ENCODE measurements at places on chromosomes 12 and 14.

GRCh38 chr14:92905667-92906066 is 17.3 kb upstream of the CHGA start:
- no peak for DNase-seq

- no peak for DNase-seq
Measured at GRCh38 chr14:50002926-50003212, 110.0 kb downstream of the ARF6 start.

GRCh38 chr12:75623631-75624154 is 112.3 kb upstream of the KRR1 start:
- DNase-seq, result no peak

GRCh38 chr14:77565289-77565993 is 51.0 kb downstream of the SPTLC2 start:
- no peak for DNase-seq

- DNase-seq, result no peak
Measured at GRCh38 chr14:76236172-76237130, 84.7 kb downstream of the GPATCH2L start.

DNA sequence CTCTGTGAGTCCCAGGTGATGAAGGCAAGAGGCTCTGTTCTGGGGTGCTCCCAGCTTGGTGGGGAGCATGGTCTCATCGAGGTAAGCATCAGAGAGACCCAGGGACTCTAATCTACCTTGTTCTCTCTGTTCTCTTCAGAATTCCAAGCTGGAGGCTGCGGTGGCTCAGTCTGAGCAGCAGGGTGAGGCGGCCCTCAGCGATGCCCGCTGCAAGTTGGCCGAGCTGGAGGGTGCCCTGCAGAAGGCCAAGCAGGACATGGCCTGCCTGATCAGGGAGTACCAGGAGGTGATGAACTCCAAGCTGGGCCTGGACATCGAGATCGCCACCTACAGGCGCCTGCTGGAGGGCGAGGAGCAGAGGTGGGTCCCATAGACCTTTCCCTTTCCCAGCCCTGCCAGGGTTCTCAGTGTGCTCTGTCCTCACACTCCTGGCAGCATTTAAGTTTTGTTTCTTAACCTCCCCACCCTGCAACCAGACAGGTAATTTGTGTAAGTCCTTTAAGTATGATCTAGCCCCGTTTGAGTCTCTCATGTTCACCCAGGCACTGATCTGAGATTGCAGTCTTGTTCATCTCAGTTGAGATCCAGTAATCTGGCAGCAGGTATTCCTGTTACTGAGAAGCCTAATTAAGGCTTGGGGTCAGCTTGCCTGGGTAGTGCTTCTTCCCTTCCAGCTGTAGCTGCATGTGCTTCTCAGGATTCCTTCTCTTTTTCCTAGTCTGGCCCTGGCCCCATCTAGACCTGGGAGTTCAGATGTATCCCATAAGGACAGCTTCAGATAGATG is 14.8 kb upstream of the KRT81 start:
- DNase-seq, result no peak

- no peak for DNase-seq
Measured at GRCh38 chr12:24546084-24546483, 402.8 kb downstream of the BCAT1 start.

- no peak for DNase-seq
Measured at GRCh38 chr12:24798335-24798734, 150.6 kb downstream of the BCAT1 start.

DNA sequence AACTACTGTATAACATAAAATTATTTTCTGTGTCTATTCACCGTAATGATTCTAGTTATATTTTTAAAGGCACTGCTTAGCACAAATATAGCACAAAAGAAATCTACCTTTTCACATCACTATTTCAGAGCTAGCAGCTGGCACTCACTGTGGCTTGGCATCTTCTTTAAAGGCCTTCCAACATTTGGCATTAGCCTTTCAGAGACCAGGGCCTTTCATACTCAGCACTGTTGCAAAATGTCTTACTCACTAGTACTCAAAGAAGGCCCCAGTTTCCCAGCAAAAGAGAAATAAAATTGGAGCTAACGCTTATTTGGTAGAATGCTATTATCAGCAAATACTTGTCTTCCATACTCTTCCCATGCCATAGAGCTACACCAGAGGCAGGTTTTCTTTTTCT is 238.4 kb downstream of the MED13L start:
- no peak for DNase-seq

GRCh38 chr12:51904951-51905470 is 2.3 kb upstream of the ACVRL1 start:
- DNase-seq, result no peak

- no peak for DNase-seq
Measured at GRCh38 chr12:50081096-50081808, 3.9 kb upstream of the SMARCD1 start.

DNA sequence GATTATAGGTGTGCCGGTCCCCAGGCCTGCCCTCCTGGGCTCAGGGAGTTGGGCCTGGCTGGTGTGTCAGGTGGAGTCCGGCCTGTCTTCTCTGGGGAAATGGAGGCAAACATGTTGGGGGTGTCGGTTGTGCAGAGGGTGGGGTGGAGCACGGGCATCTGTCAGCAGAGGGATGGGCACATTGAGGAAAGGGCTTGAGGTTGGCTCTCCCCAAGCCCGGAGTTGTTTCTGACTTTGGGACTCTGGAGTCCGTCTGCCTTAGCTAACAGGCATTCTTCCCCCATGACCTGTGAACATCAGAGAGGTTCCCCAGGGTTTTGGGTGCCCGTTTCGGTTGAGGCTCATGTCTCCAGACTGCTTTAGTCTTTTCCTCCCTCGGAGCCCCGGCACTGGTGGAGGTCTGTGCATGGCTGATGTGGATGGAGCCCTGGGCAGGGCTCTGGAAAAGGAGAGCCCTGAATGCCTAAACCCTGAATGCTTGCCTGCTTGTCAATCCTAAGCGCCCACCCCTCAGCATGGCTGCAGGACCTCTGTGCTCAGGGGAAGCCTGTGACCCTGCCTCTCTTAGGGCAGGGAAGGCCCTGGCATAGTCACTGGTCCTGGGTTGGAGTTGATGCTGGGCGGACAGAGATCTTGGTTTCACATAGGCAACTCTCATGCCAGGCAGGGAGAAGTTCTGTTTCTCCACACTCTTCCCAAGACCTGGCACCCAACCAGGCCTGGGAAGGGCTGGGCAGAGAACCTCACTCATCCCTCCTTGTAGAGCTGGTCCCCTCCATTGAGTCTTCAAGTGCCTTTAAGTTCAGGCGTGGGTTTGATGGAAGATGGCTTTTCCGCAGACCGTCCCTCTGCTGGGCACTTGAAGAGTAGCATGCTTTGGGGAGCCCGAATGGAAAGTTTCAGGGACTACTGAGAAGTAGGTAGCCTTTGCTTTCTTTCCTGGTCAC is 12.9 kb downstream of the NYNRIN start:
- no peak for DNase-seq

DNA sequence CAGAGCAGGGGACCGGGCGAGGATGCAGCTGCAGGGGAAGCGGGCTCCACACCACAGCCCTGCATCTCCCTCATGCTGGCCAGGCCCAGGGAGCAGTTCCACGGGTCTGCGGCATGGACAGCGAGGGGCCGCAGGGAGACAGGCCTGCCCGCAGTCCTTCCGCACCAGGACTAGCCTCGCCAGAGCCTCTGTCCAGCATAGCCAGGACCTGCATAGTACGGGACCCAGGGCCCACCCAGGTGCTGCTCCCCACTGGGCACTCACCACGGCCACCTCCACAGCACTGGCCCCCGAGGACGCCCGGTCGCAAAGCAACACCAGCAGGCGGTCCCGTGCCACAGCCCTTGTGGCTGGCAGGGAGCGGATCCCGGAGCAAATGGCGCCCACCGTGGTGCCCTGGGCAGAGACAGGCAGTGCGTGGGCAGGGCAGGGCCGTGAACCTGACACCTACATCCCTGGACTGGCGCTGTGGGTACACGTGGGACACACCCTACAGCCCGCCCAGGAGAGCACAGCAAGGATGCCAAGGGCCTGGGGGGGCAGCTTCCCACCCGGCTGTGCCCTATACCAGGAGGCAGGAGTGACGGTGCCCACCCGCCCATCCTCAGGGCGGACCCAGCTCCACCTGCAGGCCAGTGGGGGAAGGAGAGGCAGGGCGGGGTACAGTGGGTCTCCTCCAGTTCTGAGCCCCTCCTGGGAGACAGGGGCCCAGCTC is 23.8 kb downstream of the JAG2 start:
- no peak for DNase-seq

GRCh38 chr12:85358715-85359114 is 78.7 kb downstream of the ALX1 start:
- no peak for DNase-seq

- no peak for DNase-seq
Measured at GRCh38 chr12:122841544-122842321, 6.5 kb downstream of the HIP1R start.

GRCh38 chr14:58690801-58691516 is 53.2 kb downstream of the DACT1 start:
- no peak for DNase-seq

- DNase-seq, result no peak
Measured at GRCh38 chr12:90024262-90024661, 315.6 kb upstream of the ATP2B1 start.

DNA sequence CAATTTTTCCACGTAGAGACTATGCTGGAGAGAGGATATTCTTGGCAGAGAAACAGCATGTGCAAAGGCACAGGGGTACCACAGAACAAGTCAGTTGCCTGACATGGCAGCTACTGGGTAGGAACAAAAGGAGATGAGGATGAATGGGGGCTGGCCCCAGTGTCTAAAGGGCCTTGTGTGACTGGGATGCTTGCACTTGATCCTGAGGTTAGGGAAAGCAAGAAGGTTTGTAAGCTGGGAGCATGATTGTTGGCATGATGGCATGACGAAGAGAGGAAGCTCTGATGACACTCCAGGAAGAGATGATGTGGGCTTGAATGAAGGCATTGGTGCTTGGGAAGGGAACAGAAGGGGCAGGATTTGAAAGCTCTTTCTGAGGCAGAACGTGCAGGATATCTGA is 139.1 kb downstream of the ZFP36L1 start:
- DNase-seq, result no peak

- no peak for DNase-seq
Measured at GRCh38 chr12:110702081-110702480, 13.2 kb upstream of the HVCN1 start.

DNA sequence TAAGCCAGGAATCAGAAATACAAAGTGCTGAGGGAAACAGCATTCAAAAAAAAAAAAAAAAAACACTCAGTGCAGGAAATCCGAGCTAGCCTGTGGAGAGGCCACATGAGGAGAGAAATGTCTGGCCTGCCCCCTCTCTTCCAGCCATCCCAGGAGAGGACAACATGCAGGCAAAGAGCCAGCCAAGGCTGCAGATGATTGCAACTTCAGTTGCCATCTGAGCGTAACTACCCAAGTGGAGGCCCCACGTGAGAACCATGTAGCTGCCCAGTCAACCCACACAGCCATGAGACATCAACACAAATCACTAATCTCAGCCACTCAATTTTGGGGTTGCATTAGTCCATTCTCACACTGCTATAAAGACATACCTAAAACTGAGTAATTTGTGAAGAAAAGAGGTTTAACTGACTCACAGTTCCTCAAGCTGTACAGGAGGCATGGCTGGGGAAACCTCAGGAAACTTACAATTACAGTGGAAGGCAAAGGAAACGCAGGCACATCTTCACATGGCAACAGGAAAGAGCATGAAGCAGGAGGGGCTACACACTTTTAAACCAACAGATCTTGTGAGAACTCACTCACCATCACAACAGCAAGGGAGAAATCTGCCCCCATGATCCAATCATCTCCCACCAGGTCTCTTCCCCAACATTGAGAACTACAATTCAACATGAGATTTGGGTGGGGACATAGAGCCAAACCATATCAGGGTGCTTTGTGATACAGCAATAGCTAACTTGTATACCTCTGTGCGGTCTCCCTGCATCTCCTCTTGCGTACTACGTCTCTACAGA is 161.1 kb downstream of the PIWIL1 start:
- no peak for DNase-seq

GRCh38 chr12:114967151-114967550 is 283.2 kb upstream of the TBX3 start:
- DNase-seq, result no peak

GRCh38 chr12:20716037-20716436 is 20.9 kb downstream of the SLCO1C1 start:
- no peak for DNase-seq

DNA sequence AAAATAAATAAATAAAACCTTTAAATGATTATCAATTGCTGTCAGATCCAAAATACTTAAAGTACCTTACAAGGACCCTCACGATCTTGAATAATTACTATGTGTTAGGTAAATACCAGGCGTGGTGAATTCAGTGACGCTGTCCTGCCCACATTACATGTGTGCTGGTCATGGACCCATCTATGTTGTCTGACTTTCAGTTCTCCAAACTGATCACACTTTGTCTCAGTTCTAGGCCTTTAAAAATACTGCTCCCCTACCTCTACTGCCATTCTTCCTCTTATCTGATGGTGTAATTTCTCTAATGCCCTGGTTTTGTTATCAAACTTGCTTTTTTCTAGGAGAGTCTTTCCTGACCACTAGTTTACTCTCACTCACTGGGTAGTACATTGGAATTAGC is 520.7 kb downstream of the TRHDE start:
- DNase-seq, result no peak

GRCh38 chr12:10065241-10065640 is 33.5 kb downstream of the CLEC1A start:
- DNase-seq, result no peak

DNA sequence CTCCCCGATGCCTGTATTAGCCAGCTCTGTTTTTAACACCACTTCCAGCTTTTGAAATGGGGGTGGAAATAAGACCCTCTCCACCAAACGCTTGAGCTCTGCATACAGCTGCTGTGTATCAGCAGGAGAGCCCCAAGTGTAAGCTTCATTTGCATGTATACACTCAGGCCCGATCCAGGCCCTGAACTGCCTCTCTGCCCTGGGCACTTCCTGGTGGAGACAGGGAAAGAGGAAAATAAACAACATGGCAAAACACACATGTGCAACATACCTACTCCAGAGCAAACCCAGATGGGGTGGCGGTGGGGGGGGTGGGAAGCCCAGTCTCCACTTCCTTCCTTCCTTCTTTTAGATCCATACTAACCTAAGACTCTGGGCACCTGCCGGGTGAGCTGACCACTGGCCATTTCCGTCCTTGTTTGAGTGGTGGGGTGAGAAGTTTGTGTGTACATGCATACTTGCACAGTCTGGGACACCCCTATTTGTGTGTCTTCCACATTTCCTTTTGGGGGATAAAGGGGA is 55.3 kb downstream of the RBM19 start:
- no peak for DNase-seq

DNA sequence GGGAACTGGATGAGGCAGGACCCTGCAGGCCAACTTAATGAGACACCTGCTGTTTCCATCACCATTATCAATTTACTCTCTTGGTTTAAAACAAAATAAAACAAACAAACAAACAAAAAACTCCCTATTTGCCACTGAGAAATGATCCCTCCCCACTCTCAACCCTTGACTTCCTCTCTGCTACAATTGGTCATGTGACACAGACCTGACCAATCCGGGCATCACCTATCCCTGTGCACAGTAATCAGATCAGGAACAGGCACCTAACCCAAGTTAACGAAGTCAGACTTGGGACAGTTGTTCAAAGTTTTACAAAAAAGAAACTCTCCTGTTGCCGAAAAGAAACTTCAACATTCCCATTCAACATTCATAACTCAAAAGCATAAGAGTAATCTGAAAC is 58.4 kb downstream of the NELL2 start:
- DNase-seq, result no peak

GRCh38 chr12:85182699-85183098 is 97.3 kb upstream of the ALX1 start:
- DNase-seq, result no peak

- DNase-seq, result peak; percentile 73
Measured at GRCh38 chr14:99271951-99272631, at the start of gene BCL11B. Gene BCL11B, minus strand, starts transcription at chr14:99272197. Its CDS starts 979 bp downstream, at chr14:99271218.
